ENCODE measurements at places on chromosomes 2 and 18. TPM values are rescaled to one million over a fixed set of nuclear protein-coding genes. Genes with fewer than 3 reads are reported as not detected.

Gene OTX1
- total RNA-seq, result not detected

Gene EFEMP1
- not detected for total RNA-seq

DNA sequence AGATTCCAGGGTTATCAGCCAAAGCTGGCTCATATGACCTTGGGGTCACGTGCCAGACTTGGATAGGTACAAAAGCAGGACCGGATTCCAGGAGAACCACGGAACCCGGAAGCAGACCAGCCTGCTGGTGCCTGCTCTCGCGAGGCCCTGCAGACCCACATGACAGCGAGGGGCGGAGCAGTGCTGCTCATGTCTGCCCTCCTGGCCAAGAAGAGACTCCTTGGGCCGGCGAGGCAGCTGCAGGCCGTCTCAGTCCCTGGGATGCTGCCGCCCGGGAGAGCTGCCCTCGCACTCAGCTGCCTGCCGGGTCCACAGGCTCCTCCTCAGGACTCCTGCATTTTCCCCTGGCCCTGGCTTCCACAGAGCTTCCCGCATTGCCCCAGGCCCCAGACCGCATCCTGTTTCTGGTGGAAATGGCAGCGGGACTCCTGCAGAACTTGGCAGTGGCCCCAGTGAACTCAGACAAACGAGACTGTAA, 739.5 kb downstream of the SOCS6 start:
- no peak for DNase-seq
- no peak overlapping the region for H3K4me3 ChIP-seq
- H3K27ac ChIP-seq, result no peak overlapping the region
- no peaks in the 10 kb centered on the region for H3K27me3 ChIP-seq
- H3K4me1 ChIP-seq, result no peaks in the 10 kb centered on the region
- H3K36me3 ChIP-seq, result peaks cover 2% of the 10 kb centered on the region

DNA sequence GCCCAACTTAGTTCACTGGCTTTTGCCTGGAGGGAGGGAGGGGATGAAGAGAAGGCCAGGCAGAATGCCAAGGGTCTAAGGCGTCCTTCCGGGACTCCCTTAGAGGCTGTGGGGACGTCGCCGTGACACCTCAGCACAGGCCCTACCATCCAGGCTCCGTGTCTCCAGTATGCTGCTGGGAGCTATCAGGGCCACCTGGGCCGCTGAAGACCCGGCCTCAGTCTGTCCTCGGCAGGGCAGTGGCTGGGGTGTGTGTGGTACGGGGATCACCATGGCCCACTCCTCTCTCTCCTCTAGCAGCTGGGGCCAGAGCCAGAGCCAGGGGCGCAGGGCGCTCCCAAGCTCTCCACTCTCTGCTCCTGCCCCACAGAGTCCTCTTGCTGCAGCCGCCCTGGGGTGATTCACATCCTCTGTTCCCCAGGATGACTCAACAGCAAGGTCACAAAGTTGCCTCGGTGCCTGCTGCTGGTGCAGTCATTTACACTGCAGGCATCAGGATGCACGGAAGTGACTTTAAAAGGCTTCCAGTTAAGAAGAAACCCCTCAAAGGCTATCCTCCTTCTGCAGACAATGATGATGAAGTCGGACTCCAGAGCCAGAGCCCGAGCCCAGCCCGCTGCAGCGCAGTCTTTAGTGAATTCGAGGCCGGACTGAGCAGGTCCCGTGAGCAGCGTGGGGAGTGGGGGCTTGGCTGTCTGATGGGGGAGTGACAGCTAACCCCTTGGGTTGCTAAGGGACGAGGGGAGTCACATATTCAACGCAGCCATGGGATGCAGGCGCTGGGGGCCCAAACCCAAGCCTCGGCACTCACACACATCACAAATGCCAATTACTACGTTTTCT, 31.9 kb downstream of the SNORC start:
- peak; percentile 64 for DNase-seq
- peaks cover 13% of the 10 kb centered on the region for H3K4me1 ChIP-seq
- no peaks in the 10 kb centered on the region for H3K27me3 ChIP-seq
- no peak overlapping the region for H3K27ac ChIP-seq
- H3K36me3 ChIP-seq, result no peaks in the 10 kb centered on the region

Gene FNDC4
- 0.24 TPM for total RNA-seq

Gene REG3G
- not detected for total RNA-seq

- no peaks in the 10 kb centered on the region for H3K27me3 ChIP-seq
- no peak overlapping the region for H3K27ac ChIP-seq
- no peak for DNase-seq
- no peak overlapping the region for H3K4me3 ChIP-seq
- no peaks in the 10 kb centered on the region for H3K36me3 ChIP-seq
Observed at GRCh38 chr2:236127010-236127409, 41.2 kb downstream of the GBX2 start.

DNA sequence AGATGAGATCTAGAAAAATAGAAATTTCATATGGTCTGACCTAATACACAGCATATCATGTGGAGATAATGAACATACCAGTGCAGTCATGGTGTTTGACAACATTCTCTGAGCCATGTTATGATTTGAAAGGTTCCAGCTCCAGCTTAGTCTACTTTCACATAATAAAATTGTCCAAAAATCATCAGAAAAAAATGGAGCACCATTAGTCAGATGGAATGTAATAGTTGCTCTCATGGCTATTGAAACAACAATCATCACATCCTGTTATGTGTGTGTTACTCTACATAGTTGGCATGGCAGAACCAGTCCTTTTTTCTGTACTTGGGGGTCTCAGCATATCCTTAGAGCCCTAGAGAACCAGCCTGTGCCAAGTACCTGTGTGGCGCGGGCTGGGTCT, 678.9 kb upstream of the FANCL start:
- no peaks in the 10 kb centered on the region for H3K4me1 ChIP-seq
- no peak for DNase-seq
- no peak overlapping the region for H3K4me3 ChIP-seq
- H3K36me3 ChIP-seq, result no peaks in the 10 kb centered on the region

- H3K27me3 ChIP-seq, result peaks cover 5% of the 10 kb centered on the region
- no peak for DNase-seq
- no peak overlapping the region for H3K4me3 ChIP-seq
- H3K36me3 ChIP-seq, result no peaks in the 10 kb centered on the region
Observed at GRCh38 chr18:24259869-24260641, 121.2 kb downstream of the CABYR start.

GRCh38 chr2:158967114-158967730, 1.2 kb upstream of the TANC1 start:
- DNase-seq, result no peak
- H3K27me3 ChIP-seq, result peaks cover 51% of the 10 kb centered on the region
- no peak overlapping the region for H3K27ac ChIP-seq

GRCh38 chr2:120694034-120694433, 41.6 kb upstream of the GLI2 start:
- no peak for DNase-seq
- H3K4me3 ChIP-seq, result no peak overlapping the region
- no peak overlapping the region for H3K27ac ChIP-seq
- H3K27me3 ChIP-seq, result peaks cover 42% of the 10 kb centered on the region
- H3K36me3 ChIP-seq, result no peaks in the 10 kb centered on the region
- H3K4me1 ChIP-seq, result peaks cover 5% of the 10 kb centered on the region

Gene TYMS
- 163 TPM for total RNA-seq

- no peaks in the 10 kb centered on the region for H3K27me3 ChIP-seq
- H3K4me1 ChIP-seq, result no peaks in the 10 kb centered on the region
- no peak overlapping the region for H3K27ac ChIP-seq
- DNase-seq, result no peak
Observed at GRCh38 chr2:120796094-120796493, 60.4 kb downstream of the GLI2 start.

- peak overlapping the region; percentile 82 for H3K27ac ChIP-seq
- peaks cover 10% of the 10 kb centered on the region for H3K36me3 ChIP-seq
- peak; percentile 49 for DNase-seq
- peaks cover 10% of the 10 kb centered on the region for H3K27me3 ChIP-seq
Observed at GRCh38 chr18:48948112-48949049, 2.4 kb downstream of the SMAD7 start.

- H3K27me3 ChIP-seq, result peaks cover 44% of the 10 kb centered on the region
- H3K36me3 ChIP-seq, result no peaks in the 10 kb centered on the region
- H3K4me3 ChIP-seq, result no peak overlapping the region
- no peak overlapping the region for H3K27ac ChIP-seq
Observed at GRCh38 chr2:120425014-120425413, 79.1 kb downstream of the INHBB start.

Gene TFCP2L1
- total RNA-seq, result 0.16 TPM

DNA sequence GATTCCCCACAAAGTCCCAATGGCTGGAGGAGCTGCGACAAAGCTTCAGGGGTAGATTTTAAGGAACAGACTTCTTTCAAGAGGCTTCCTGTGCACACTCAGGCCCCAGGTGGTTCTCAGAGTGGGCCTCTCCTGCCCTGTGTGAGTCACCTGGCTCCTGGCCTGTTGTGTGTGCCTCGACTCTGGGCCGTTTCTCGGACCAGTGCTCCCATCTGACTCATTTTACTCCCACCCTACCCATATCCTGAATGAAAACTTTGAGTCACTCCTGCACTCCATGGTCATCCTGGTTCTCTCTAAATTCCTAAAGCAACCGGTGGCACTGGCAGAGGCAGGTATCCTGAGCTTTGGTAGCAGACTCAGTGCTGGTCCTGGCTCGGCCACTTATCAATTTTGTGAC, 84.1 kb downstream of the CELF4 start:
- DNase-seq, result no peak
- H3K4me3 ChIP-seq, result no peak overlapping the region
- H3K27ac ChIP-seq, result no peak overlapping the region
- no peaks in the 10 kb centered on the region for H3K36me3 ChIP-seq
- peaks cover 5% of the 10 kb centered on the region for H3K4me1 ChIP-seq
- peaks cover 39% of the 10 kb centered on the region for H3K27me3 ChIP-seq

DNA sequence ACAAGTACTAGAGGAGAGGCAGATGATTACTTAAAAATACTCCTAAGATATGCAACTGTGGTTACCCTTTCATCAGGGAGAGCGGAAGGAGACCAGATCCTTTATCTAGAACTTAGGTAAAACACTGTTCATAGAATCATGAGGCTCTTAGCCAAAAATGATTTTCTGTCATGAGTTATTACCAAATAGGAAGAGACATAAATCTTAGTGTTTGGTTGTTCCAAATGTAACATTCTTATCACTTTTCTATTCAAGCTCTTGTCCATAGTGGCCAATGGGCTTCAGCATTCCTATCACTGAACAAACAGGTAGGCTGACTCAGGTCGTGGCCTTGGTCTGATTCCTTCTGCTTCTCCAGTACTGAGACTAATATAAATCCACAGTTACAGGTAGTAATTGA, 38.5 kb downstream of the RPRD1A start:
- peaks cover 8% of the 10 kb centered on the region for H3K4me1 ChIP-seq
- H3K27me3 ChIP-seq, result no peaks in the 10 kb centered on the region
- no peak for DNase-seq
- H3K4me3 ChIP-seq, result no peak overlapping the region

DNA sequence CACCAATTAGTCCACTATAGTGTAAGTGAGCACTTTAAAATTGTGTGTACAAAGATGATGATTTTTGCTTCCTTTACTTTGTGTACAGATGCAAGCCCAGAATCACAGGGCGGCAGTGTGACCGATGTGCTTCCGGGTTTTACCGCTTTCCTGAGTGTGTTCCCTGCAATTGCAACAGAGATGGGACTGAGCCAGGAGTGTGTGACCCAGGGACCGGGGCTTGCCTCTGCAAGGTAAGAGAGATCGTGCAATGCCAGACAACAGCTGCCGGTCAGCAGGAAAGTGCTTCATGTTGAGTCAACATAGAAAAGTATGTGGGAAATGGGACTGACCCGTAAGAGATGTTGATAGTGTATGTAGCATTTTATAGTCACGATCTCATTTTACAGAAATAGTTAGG, 156.8 kb upstream of the TTC39C start:
- DNase-seq, result no peak
- H3K27me3 ChIP-seq, result no peaks in the 10 kb centered on the region
- no peak overlapping the region for H3K4me3 ChIP-seq
- H3K4me1 ChIP-seq, result peaks cover 32% of the 10 kb centered on the region
- peaks cover 2% of the 10 kb centered on the region for H3K36me3 ChIP-seq

GRCh38 chr2:127498386-127498785, 27.9 kb downstream of the IWS1 start:
- no peak overlapping the region for H3K4me3 ChIP-seq
- H3K4me1 ChIP-seq, result peaks cover 15% of the 10 kb centered on the region
- DNase-seq, result no peak

Gene GPR35
- 50.7 TPM for total RNA-seq

DNA sequence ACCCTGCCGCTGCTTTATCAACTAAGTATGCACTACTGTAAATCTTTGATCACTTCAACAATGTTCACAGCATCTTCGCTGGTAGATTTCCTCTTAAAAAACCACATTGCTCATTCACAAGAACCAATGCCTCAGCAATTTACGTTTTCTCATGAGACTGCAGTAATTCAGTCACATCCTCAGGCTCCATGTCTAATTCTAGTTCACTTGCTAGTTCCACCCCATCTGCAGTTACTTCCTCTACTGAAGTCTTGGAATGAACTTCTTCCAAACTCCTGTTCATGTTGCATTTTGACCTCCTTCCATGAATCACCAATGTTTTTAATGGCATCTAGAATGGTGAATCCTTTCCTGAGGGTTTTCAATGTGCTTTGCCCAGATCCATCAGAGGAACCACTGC, 35.8 kb downstream of the PRELID3A start:
- H3K27ac ChIP-seq, result no peak overlapping the region
- peaks cover 5% of the 10 kb centered on the region for H3K4me1 ChIP-seq
- H3K27me3 ChIP-seq, result no peaks in the 10 kb centered on the region
- no peak overlapping the region for H3K4me3 ChIP-seq
- DNase-seq, result no peak

Gene DSG3
- total RNA-seq, result not detected

DNA sequence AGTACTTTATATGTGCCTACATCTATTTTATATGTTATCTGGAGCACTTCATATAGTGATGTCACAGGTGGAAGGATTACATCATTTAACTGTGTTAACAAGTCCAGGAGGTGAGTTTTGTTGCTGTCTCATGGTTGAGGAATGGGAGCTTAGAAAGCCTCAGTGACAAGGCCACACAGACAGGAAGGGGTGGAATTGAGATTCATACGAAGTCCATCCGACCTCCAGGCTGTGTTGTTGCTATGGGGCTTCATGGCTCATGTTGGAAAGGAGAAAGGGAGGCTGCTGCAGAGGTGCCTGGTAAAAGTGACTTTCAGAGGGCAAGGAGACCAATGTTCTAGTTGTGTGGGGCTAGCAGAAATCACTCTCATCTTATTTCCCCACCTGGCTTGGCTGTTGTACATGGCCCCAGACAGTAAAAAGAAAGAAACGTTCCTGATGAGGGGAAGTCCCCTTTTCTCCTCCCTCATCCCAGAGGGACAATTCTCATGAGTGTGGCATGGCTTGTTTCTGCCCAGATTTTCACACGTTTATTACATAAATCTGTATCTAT, 31.0 kb upstream of the GREB1 start:
- no peak overlapping the region for H3K27ac ChIP-seq
- no peak for DNase-seq
- H3K4me3 ChIP-seq, result no peak overlapping the region
- H3K36me3 ChIP-seq, result no peaks in the 10 kb centered on the region
- no peaks in the 10 kb centered on the region for H3K4me1 ChIP-seq

Gene KLHL41
- 0.09 TPM for total RNA-seq

- H3K27ac ChIP-seq, result no peak overlapping the region
- peaks cover 1% of the 10 kb centered on the region for H3K36me3 ChIP-seq
- H3K4me3 ChIP-seq, result no peak overlapping the region
Observed at GRCh38 chr2:11336189-11336588, 8.2 kb downstream of the ROCK2 start.

Gene SP110
- 118 TPM for total RNA-seq

- no peak for DNase-seq
- no peaks in the 10 kb centered on the region for H3K36me3 ChIP-seq
- no peaks in the 10 kb centered on the region for H3K27me3 ChIP-seq
- no peak overlapping the region for H3K27ac ChIP-seq
- H3K4me1 ChIP-seq, result peaks cover 29% of the 10 kb centered on the region
Observed at GRCh38 chr2:232282508-232283055, 96.0 kb upstream of the ALPP start.

- peak; percentile 80 for DNase-seq
- H3K36me3 ChIP-seq, result no peaks in the 10 kb centered on the region
- H3K4me1 ChIP-seq, result peaks cover 69% of the 10 kb centered on the region
- peak overlapping the region; percentile 72 for H3K27ac ChIP-seq
- H3K27me3 ChIP-seq, result no peaks in the 10 kb centered on the region
Observed at GRCh38 chr2:28681158-28681571, 70.5 kb upstream of the PPP1CB start.

Gene C2orf66
- total RNA-seq, result 0.60 TPM
